Activated CD4-positive, alpha-beta T cell treated with anti-CD3 and anti-CD28 coated beads, Interleukin-2, amount 50 U/mL, for 1 hour (primary cell): ENCODE measurements at places on chromosomes 12 and 14.
A peak's percentile ranks its signal among the peaks of the same experiment; 100 is the strongest.

- DNase-seq, result no peak
Measured at GRCh38 chr12:77294016-77294415, 228.6 kb upstream of the E2F7 start.

- no peak for DNase-seq
Measured at GRCh38 chr12:57579011-57579410, 12.0 kb upstream of the PIP4K2C start.

DNA sequence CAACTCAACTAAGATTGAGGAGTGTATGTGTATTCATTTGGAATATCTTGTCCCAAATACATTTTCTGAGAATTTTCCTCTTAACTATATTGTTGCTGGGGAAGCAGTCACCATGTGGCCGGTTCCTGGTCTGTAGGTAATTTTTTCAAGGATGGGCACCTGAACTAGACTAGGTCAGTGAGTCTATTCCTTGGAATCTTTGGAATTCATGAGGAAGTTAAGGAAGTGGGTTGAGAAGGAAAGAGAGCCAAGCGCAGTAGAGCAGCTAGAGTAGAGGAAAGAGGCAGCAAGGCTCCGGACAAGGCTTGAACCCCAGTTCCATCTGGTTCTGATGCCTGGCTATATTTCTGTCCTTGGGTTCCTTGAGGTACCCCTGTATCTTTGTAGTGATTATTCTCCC, 183.7 kb downstream of the DACT1 start:
- no peak for DNase-seq

- DNase-seq, result no peak
Measured at GRCh38 chr12:26226122-26226521, 30.7 kb downstream of the SSPN start.

- no peak for DNase-seq
Measured at GRCh38 chr14:72965249-72965648, 39.0 kb downstream of the DCAF4 start.

- no peak for DNase-seq
Measured at GRCh38 chr14:104406831-104407230, 172.7 kb upstream of the C14orf180 start.

- no peak for DNase-seq
Measured at GRCh38 chr14:49640540-49641417, 5.7 kb upstream of the DNAAF2 start.

DNA sequence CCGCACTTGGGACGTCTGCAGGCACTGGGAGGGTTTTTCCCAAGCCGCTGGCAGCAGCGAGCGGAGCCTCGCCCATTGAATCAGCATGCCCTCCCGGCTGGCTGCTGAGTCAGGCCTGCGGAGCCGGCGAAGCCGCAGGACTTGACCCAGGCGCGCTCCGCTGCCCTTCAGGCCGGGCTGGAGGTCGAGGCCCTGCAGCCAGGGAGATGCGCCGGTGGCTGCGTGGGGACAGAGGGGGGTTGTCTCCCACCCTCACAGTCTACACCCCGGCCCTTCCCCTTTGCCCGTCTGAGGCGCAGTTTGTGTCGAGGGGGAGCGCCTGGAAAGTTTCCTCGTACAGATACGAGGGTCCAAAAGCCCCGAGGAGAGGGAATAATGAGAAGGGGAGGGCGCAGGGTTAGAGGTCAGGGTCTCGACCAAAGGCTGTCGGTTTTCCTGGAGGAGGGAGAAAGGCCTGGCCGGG, 759 bp upstream of the KLC1 start:
- DNase-seq, result peak; percentile 6

DNA sequence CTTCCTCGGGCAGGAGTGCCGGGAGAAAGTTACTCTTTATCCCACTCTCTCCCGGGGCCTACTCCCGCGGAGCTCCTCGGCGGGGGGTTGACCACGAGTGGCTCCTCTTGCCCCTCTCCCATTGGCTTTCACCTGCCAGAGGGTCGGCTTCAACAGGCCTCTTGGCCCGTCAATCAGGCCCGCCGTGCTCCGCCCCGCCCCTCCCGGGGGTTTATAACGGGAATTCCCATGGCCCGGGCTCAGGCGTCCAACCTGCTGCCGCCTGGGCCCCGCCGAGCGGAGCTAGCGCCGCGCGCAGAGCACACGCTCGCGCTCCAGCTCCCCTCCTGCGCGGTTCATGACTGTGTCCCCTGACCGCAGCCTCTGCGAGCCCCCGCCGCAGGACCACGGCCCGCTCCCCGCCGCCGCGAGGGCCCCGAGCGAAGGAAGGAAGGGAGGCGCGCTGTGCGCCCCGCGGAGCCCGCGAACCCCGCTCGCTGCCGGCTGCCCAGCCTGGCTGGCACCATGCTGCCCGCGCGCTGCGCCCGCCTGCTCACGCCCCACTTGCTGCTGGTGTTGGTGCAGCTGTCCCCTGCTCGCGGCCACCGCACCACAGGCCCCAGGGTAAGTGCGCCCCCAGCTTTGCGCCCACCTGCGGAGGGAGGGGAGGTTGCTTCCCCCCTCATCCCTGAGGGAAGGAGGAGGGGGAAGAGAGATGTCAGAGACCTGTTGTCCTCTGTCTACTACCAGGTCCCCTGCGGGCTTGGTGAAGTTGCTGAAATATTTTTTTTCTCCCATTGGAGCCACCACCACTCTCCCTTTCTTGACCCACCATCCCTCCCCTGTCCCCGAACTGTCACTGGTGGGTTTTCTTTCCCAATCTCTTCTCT, at the start of gene SMOC1:
SMOC1 (plus strand) TSS at position 242 of the 869 bp plus-strand sequence; CDS start at position 505, 263 bp downstream.
- no peak for DNase-seq

GRCh38 chr14:96118391-96118790, 79.2 kb downstream of the C14orf132 start:
- DNase-seq, result no peak

GRCh38 chr14:104574536-104574935, 5.0 kb upstream of the C14orf180 start:
- DNase-seq, result no peak

GRCh38 chr14:89678768-89679167, 261.7 kb upstream of the FOXN3 start:
- DNase-seq, result no peak

GRCh38 chr12:129927316-129927900, 23.6 kb upstream of the TMEM132D start:
- DNase-seq, result no peak

GRCh38 chr12:120468821-120469449, 613 bp downstream of the SRSF9 start:
- DNase-seq, result peak; percentile 50

DNA sequence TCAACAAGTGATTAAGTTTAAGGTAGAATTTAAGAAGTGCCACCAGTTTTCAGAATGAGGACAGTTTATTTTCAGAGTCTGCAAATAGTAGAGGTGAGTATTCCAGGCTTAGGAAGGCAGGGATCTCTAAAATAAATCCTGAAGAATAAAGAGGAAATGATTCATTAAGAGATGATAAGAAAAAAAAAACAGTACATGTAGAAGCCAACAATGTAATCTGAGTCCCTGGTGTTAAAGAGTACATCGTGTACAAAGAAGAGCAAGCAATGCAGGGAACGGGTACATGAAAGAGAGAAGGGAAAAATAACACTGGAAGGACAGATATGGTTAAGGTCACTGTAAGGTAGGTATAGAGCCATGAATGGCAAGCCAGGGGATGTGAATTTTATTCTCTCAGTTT, 95.2 kb upstream of the FOXG1 start:
- DNase-seq, result no peak

- peak; percentile 41 for DNase-seq
Measured at GRCh38 chr12:48105321-48105866, 485 bp downstream of the SENP1 start.

DNA sequence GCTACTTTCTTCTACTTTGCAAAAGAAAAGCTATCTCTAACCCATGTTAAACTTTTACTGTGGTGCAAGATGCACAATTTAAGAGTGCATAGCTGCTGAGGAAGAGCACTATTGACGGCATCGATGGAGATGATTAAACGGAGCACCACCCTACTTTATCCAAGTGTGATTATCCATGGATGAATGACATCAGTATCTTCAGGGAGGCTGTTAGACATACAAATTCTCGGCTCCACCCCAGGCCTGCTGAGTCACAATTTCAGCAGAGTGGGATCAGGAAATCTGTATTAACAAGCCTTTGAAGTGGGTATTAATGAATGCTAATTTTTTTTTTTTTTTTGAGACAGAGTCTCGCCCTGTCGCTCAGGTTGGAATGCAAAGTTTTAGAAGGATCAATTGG, 16.2 kb downstream of the SLC2A14 start:
- DNase-seq, result no peak

DNA sequence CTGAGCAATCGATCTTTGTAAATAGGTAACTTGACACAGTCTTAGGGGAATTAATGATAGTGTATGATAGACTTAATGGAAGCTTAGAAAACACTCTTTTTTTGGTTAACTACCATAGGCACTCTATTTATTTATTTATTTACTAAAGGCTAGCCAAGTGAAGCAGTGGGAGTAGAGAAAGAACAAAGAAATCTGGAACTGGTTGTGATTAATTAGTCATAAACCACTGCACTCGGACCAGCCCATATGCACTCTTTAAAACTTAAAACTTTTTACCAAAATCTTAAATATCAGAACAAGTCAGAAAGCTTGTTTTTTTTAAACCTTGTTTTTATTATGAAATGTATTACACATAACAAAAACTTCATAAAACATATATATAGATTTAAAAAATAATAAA, 49.5 kb upstream of the SRP54 start:
- no peak for DNase-seq

DNA sequence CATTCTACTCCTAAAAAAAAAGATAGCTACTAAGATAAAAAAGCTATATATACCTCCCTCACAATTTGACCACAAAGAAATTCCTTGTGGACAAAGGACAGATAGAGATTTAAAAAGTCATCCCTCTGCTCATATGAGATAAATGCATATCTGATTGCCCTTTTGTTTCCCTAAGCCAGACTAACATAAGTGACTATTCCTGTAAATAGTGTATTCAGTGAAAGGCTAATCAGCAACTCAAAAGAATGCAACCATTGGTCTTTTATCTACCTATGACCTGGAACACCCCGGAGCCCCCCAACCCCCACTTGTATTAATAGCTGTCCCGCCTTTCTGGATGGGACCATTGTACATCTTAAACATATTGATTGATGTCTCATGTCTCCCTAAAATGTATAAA, 6.3 kb upstream of the TMPO start:
- DNase-seq, result no peak

DNA sequence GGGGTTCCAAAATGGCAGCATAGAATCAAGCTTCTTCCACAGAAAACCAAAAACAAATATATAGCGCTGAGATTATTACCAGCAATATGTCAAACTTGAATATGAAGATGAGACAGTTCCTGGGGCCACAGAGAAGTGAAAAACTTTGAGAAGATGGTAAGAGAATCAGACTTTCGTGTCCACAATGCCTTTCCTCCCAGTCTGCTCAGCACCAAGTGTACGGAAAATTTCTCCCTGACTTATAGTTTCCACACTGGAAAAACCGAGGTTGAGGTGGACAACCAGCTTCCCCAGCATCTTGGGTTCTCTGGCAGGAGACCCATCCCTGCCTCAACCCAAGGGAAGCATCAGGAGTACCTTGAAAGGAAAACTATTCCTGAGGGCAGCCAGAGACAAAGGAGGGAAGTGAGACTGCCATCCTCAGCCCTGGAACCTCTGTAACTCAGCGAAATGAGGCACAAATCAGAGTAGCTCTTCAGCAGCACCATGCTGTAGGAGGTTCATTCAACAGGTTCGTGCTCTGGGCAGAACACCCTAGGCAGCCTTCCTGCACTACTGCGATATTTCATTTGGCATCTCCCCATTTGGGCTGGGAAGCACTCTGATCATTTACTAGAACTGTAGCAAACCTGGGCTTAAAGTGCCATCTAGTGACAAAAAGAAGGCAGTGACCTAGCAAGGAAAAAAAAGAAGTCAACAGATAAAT, 52.4 kb upstream of the CAPRIN2 start:
- no peak for DNase-seq

GRCh38 chr14:59785629-59786028, 84.9 kb downstream of the RTN1 start:
- no peak for DNase-seq

- no peak for DNase-seq
Measured at GRCh38 chr12:109563291-109564284, 9.7 kb downstream of the MMAB start.

GRCh38 chr12:45284096-45284901, 68.4 kb downstream of the ANO6 start:
- no peak for DNase-seq

DNA sequence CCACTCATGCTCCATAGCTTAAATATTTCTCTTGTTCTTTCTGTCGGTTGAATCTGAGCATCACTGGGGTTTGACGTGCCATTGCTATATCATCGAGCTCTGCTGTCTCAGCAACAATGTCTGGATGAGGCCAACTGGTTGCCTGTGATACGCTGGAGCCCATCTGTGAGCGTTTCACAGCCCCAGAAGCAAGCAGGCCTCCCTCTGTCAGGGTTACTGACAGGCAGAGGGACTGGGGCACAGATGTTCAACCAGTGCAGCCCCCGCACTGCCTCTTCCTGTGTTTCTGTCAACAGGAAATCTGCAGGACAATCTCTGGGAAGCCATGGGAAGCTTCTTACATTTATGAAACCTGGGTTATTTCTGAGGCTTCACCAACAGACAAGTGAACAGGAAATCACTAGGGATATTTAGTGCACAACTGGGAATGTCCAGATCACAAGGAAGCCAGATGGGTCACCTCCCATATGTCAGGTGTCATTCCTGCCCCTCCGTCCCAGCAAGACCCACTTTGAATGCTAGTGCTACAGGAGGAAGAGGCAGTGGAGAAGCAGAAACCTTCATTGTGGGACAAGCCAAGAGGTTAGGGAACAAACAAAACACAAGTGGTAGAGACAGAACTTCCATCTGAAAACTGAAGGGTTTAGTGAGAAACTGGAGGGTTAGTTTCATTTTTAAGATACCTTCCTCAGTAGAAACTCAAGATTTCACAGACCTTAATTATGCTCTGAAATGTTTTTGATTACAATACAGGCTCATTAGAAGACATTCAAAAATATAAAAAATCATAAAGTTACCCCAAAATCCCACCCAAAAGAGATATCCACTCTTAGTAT, 24.1 kb downstream of the DMAC2L start:
- no peak for DNase-seq

DNA sequence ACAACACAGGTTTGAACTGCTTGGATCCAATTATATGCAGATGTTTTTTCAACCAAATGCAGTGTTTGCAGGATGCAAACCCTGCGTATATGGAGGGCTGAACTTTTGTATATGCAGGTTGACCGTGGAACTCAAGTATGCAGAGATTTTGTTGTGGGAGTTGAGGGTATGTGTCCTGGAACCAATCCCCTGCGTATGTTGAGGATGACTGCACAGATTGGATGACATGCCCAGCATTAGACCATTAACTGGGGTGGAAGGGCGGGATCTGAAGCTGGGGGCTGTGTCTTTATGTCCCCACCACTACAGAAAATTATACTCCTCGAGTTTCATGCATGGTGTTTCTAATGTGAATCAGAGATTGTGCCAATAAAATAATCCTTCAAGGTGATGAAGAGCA, 162.2 kb upstream of the RMST start:
- DNase-seq, result no peak

DNA sequence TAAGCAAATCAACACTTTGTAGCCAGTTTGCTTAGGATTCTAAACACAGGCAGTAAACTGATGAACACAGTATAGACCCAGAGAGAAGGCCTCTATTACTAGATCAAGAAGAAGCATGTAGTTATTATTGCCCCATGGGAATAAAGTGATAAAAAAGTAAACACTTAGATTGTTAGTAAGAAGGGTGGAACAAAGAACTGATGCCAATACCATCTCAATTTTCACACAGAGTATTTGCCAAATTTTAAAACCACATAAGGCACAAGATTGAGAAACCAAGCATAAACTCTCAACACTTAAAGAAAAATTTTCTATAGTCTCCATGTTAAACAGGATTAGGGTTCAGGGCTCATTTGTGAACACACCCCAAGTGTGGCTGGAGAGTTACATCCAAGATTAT, 77.0 kb upstream of the SYT1 start:
- no peak for DNase-seq

GRCh38 chr12:124694250-124694649, 126.8 kb upstream of the NCOR2 start:
- no peak for DNase-seq
